ENCODE measurements at places on chromosomes 5 and 9.

DNA sequence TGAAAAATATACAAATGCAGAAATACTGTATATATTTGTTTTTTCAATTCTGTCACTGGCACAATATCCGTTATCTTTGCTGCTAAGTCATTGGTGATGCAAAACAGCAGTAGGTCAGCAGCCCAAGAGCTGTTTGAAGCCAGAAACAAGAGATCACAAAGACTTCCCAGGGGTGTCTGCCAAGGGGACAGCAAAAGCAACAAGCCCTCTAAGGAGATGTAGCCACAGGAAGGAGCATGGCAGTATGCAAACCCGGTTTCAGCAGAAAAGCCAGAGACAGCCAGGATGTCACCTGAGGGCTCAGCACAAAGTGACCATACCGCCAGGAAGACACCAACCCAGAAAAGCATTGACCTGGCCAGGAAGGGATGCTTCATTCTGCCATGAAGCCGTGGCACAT is 241.5 kb downstream of the ARRDC3 start:
- DNase-seq = no peak

DNA sequence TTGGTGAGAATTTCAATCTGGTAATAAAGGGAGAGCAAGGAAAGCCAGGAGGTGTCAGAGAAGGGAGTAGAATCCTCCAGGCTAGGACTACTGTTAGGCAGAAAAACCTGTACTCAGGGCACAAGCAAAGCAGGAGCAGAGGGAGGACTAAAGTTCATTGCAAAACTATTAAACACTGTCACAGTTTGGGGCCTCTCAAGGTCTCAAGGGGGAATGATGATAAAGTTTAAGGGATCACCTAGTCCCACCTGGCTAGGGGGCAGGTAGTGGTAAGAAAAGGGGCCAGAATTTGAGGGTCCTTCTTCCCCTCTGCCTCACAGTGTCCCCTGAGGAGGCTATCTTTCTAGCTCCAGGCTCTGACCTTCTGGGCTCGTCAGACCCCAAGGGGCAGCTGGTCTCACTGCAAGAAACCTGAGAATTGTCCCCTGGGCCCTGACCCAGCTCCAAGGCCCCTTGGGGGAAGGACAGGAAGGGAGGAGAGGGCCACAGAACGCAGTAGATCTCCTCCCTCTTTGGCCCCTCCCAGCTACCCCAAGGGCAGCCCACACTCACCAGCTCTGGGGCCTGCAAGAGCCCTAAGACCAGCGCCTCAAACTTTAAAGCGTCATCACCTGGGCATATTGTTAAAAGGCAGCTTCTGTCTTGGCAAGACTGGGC is 974 bp downstream of the CCDC69 start:
- DNase-seq = no peak

- DNase-seq = no peak
Measured at GRCh38 chr9:108656566-108656965, 199.2 kb downstream of the ACTL7B start.

DNA sequence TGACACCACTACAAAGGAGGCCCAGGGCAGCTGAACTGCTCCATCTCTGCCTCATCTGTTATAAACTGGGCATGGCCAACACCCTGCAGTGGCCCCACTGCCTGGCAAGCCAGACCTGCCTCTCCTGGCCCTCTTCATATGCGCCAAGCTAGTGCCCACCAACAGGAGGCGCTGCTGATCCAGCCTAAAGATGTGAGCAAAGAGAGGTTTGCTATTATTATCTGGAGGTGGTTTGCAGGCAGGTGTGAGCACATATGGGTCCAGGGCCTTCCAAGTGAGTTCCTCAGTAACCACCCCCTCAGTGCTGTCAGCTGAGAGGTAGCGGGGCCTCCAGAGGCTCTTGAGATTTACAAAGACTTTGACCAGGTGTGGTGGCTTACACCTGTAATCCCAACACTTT is 232.2 kb downstream of the SYK start:
- peak; percentile 28 for DNase-seq

GRCh38 chr5:67268231-67269021 is 71.8 kb upstream of the CD180 start:
- no peak for DNase-seq

- no peak for DNase-seq
Measured at GRCh38 chr5:74186356-74187315, 453.9 kb downstream of the ENC1 start.

- no peak for DNase-seq
Measured at GRCh38 chr9:69940674-69941073, 103.0 kb upstream of the MAMDC2 start.

GRCh38 chr5:22521521-22521920 is 331.6 kb downstream of the CDH12 start:
- DNase-seq = no peak

- no peak for DNase-seq
Measured at GRCh38 chr5:41408676-41409443, 101.5 kb downstream of the PLCXD3 start.

GRCh38 chr9:81411961-81412360 is 277.4 kb downstream of the TLE1 start:
- DNase-seq = no peak

- no peak for DNase-seq
Measured at GRCh38 chr9:89705651-89706050, 100.8 kb downstream of the GADD45G start.

DNA sequence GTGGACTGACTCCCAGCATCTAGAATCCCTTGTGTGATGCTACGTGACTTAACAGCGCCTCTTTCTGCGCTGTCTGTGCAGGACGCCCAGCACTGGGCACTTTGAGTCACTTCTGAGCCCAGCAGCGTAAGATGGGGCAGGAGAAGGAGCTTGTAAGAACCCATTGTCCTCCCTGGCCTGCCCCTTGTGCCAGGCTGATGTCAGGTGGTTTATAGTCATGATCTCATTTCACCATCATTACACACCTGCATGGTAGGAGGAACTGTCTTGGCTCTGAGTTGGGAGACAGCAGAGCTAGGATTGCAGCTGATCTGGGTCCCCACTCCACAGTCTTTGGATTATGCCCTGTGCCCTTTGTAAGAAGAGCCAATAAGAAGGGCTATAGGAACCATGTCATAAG is 12.2 kb downstream of the ERGIC1 start:
- DNase-seq = no peak
